Umbilical cord (tissue), 2 donors: ENCODE measurements at places on chromosomes 13 and 19. TPM values are rescaled to one million over a fixed set of nuclear protein-coding genes. Genes with fewer than 3 reads are reported as not detected.

GRCh38 chr13:20727856-20728255 lies 24.4 kb downstream of the IL17D start:
- DNase-seq: no peak

DNA sequence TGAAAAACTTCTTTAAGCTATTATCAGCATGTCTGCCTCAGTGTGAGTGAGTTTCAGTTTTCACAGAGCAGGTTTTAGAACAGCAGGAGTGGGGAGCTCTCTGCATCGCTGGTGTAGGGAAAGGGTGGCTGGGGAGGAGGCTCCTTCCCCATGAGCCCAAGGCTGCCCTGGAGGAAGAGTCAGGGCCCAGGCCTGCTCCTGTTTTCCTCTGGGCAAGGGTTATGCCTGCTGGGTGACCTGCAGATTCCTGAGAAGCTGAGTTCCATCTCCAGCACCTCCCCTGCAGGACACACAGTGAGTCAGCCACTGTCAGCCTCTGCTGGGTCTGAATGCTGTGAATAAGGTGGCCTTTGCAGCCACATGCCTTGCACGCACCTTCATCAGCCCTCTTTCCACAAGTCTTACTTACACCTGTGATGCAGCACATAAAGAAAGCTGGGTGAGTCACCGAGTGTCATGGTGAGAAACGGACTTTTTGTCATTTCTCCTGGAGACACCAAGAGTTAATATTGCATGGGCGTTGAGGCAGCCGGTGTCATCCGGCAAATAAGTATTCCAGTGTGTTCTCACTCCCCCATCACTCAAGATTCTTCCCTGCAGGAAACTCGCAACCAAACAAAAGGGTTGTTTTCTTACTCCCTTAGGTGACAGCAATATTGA lies 186.4 kb upstream of the KL start:
- peak; percentile 25 for DNase-seq

The SPRED3 gene
- not detected for total RNA-seq

DNA sequence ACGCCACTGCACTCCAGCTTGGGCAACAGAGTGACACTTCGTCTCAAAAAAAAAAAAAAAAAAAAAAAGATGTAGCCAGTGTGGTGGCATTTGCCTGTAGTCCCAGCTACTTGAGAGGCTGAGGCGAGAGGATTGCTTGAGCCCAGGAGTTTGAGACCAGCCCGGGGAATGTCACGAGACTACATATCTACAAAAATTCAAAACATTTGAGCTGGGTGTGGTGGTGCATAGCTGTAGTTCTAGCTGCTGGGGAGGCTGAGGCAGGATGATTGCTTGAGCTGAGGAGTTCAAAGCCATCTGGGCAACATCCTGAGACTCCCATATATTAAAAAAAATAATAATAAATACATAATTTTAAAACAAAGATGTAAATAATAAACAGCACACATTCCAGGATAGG lies 46.6 kb downstream of the SMARCA4 start:
- no peak for DNase-seq

The STOML3 gene
- total RNA-seq: 4.1 TPM

GRCh38 chr19:15318241-15318691 lies 14.1 kb downstream of the BRD4 start:
- DNase-seq: no peak

The PGLYRP2 gene
- total RNA-seq: not detected

The CYP4F8 gene
- 5.3 TPM for total RNA-seq

GRCh38 chr13:77118134-77118533 lies 91.2 kb upstream of the FBXL3 start:
- no peak for DNase-seq

The EBI3 gene
- not detected for total RNA-seq

DNA sequence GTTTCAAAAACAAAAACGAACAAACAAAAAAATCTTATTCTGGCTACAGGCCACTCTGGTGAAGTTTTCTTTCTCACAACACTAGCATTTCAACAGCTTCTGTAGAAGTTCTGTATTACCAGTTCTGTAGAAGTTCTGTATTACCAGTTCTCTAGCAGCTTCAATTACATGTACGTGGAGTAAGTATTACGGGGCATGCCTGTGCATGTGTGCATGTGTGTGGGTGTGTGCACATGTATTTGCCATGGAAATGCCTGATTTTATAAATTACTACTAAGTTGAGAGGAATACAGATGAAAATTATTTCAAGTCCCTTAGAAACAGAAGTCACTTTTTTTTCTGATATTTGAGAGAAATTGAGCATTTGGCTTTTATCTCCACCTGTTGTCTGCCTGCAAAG lies 414.2 kb downstream of the FOXO1 start:
- DNase-seq: peak; percentile 17

DNA sequence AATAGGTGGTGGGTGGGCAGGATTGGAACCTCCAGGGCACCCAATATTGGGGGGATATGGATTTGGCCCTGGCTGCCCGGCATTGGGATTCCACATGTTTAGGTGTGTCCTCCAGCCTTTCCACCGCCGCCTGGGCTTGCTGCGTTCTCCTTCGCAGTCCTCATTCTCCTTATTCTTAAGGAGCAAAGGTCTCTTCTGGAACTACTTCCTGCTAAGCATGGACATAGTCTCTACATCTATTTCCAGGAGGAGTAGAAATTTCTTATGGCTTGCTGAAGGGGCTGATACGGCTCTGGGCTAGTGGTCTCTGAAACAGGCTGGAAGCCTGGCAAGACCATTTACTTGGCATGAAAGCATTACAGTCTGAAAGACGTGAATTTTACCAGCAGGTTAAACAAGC lies 9.2 kb upstream of the FCGBP start:
- DNase-seq: no peak

The ZNF784 gene
- 5.1 TPM for total RNA-seq

The WDFY2 gene
- total RNA-seq: 14.9 TPM

The ADM5 gene
- 1.9 TPM for total RNA-seq

The KIR2DL1 gene
- not detected for total RNA-seq

- DNase-seq: peak; percentile 54
Measured at GRCh38 chr19:11152318-11153062, 3.1 kb downstream of the SPC24 start.

- DNase-seq: peak; percentile 17
Measured at GRCh38 chr13:72839831-72840426, 58.0 kb downstream of the PIBF1 start.

DNA sequence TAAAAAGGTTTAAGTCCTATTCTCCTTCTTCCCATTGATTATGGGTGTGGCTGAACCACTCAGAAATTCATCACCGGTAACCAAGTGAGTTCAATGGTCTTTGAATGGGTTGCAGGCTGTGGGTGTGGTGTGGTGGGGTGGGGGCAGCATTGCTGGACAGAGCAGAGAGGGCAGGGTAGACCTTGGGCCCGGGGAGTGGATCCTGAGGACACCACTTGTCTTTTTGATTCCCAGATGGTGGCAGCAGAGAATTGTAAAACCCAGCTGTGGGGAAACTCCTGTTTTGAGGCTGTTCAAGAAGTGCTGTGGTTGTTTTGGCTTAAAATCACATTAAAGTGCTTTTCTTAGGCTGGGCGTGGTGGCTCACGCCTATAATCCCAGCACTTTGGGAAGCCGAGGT lies 45.8 kb upstream of the RGCC start:
- peak; percentile 75 for DNase-seq

The ACP7 gene
- total RNA-seq: 0.24 TPM

The ZNF600 gene
- 35.2 TPM for total RNA-seq

- DNase-seq: no peak
Measured at GRCh38 chr19:4536798-4537197, 1.8 kb upstream of the PLIN5 start.

The NANOS3 gene
- total RNA-seq: not detected

DNA sequence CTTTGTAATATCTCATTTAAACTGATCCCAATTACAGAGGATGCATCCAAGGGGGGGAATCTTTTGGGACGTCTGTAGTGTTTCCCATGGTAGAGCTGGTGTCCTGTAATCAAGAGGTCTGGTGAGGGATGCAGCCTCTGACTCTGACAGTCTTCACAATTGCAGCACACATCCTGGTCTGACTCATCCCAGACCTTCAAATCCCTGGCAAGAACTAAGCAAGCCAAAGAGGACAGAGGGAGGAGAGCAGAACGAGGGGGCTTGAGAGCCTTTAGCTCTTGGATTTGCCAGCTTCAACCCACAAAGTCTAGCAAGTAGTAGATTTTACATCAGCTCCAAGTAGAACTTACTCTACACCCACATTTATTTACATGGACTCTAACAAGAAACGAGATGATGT lies 17.3 kb upstream of the FCGBP start:
- peak; percentile 72 for DNase-seq

The ATP4A gene
- total RNA-seq: not detected

GRCh38 chr19:4376671-4376990 lies 23.7 kb downstream of the SH3GL1 start:
- no peak for DNase-seq

DNA sequence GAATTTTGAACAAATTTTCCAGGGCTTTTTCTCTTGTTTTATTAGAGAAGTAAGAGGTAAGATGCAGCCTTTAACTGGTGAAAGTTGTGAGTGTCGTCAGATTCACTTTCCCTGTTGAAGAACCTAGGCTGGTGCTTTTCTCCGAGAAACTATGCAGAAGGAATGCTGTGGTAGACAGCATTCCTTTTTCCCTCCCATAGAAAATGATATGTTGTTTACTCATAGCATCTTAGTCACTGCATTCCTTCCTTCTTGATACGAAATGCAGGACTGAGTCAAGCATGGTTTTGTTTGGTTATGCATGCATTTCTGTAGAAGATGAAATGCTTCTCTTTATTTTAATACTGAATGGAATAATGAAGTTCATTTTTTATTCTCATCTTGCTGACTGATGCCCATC lies 3.4 kb downstream of the ITGBL1 start:
- peak; percentile 57 for DNase-seq

DNA sequence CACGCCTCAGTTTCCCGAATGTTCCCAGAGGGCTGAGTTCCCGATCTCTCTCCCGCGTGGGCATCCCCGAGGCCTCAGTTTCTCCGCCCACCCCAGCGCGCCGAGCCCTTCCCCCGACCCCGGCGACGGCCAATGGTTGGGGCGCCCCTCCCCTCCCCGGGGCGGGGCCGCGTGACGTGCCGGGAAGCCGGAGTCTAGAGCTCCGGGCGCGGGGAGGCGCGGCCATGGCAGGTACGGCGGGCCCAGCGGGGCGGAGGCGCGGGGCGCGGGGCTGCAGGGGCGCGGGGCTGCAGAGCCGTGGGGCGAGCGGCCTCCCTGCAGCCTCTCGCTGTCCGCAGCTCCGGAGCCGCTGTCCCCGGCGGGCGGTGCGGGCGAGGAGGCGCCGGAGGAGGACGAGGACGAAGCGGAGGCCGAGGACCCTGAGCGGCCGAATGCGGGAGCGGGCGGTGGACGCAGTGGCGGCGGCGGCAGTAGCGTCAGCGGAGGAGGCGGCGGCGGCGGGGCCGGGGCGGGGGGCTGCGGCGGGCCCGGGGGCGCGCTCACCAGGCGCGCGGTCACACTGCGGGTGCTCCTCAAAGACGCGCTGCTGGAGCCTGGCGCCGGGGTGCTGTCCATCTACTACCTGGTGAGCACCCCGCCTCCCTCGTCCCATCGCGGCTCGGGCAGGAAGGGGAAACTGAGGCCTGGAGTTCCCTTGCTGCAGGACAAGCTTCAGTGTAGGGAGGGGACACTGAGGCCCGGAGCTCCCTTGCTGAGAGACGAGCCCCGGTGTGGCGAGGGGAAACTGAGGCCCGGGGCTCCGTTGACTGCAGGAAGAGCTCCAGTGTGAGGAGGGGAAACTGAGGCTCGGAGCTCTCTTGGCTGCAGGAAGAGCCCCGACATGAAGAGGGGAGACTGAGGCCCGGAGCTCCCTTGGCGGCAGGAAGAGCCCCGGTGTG lies at the start of gene MPND:
MPND (plus strand) TSS at position 193 of the 938 bp plus-strand sequence; CDS start at position 225, 32 bp downstream.
- peak; percentile 95 for DNase-seq

GRCh38 chr19:40716031-40716481 lies 630 bp downstream of the COQ8B start:
- peak; percentile 90 for DNase-seq

GRCh38 chr19:517721-518597 lies 10.7 kb downstream of the TPGS1 start:
- DNase-seq: peak; percentile 95

The PTPRH gene
- total RNA-seq: 0.24 TPM

DNA sequence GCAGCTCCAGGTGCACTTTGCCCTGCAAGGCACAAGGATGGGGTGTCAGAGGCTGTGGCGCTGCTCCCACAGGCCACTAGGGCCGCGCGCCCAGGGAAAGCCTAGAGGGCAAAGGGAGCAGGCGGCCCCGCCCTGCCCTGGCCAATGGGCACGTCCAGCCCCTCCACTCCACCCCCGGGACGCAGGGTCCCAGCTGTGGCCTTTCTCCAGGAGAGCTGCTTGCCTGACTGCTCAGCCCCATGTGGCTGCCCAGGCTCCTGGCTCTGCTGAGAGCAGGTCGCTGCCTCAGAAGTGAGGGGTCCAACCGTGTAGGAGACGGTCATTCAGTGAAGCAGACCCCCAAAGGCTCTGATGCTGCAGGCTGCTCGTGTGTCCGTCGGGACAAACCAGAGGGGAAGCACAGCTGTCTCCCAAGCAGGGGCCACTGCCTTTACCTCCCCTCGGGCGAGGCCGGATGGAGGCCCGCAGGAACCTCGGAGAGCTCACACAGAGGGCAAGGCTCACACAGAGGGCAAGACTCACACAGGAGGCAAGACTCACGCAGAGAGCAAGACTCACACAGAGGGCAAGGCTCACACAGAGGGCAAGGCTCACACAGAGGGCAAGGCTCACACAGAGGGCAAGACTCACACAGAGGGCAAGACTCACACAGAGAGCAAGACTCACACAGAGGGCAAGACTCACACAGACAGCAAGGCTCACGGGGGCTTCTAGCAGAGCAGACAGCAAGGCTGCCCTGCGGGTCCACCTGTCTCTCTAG lies 56.2 kb upstream of the C13orf46 start:
- DNase-seq: no peak

The FCER2 gene
- not detected for total RNA-seq
